ENCODE measurements at places on chromosomes 1 and 21.

- H3K27ac ChIP-seq, result no peak overlapping the region
- H3K27me3 ChIP-seq, result peaks cover 56% of the 10 kb centered on the region
- DNase-seq, result no peak
- no peak overlapping the region for H3K4me3 ChIP-seq
- H3K4me1 ChIP-seq, result no peaks in the 10 kb centered on the region
- H3K36me3 ChIP-seq, result no peaks in the 10 kb centered on the region
Observed at GRCh38 chr1:165137551-165138316, 218.8 kb downstream of the LMX1A start.

- no peaks in the 10 kb centered on the region for H3K36me3 ChIP-seq
- H3K27me3 ChIP-seq, result no peaks in the 10 kb centered on the region
- DNase-seq, result no peak
- H3K4me3 ChIP-seq, result no peak overlapping the region
- H3K27ac ChIP-seq, result no peak overlapping the region
Observed at GRCh38 chr1:109802901-109803561, 39.3 kb upstream of the EPS8L3 start.

GRCh38 chr1:204271970-204272369 lies 58.2 kb upstream of the GOLT1A start:
- no peaks in the 10 kb centered on the region for H3K36me3 ChIP-seq
- no peaks in the 10 kb centered on the region for H3K27me3 ChIP-seq
- H3K4me3 ChIP-seq, result no peak overlapping the region
- DNase-seq, result no peak
- no peak overlapping the region for H3K27ac ChIP-seq

DNA sequence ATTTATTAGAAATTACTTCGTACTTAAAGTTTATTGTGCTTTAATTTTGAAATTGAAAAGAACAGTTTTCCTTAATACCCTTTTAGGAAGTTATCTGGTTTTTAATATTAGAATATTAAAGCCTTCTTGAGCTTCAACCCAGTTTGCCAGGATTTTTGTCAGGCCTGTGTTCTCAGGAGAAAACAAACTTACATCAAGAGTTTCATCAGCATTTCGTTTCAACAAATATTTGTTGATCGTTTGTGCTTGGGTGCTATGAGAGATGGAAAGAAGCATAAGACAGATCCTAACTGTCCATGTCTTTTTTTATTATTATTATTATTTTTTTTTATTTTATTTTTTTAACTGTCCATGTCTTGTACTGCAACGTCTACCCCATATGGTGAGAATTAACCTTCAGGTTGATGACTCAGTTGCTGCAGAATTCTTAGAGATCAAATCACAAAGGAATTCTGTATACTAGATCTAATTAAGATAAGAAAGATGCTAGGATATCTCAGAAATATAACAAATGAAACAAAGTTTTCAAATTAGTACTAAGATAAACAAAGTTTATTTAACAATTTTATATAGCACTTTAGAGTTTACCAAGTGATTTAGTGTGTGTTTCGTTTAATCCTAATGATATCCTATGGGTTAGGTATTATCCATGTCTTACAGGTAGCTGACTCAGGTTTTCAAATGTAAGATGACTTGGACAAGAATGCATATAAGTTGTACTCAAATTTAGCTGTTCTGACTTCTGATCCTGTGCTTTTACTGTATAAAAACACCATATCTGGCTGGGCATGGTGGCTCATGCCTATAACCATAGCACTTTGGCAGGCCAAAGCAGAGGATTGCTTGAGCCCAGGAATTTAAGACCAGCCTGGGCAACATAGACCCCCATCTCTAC lies 14.3 kb downstream of the FBXO28 start:
- no peaks in the 10 kb centered on the region for H3K27me3 ChIP-seq
- H3K4me1 ChIP-seq, result no peaks in the 10 kb centered on the region
- no peak for DNase-seq
- no peak overlapping the region for H3K27ac ChIP-seq
- no peak overlapping the region for H3K4me3 ChIP-seq
- peaks cover 30% of the 10 kb centered on the region for H3K36me3 ChIP-seq

- no peak overlapping the region for H3K27ac ChIP-seq
- H3K36me3 ChIP-seq, result peaks cover 27% of the 10 kb centered on the region
- H3K4me3 ChIP-seq, result no peak overlapping the region
- DNase-seq, result no peak
- no peaks in the 10 kb centered on the region for H3K4me1 ChIP-seq
- no peaks in the 10 kb centered on the region for H3K27me3 ChIP-seq
Observed at GRCh38 chr1:15718199-15718601, 17.9 kb upstream of the SLC25A34 start.

DNA sequence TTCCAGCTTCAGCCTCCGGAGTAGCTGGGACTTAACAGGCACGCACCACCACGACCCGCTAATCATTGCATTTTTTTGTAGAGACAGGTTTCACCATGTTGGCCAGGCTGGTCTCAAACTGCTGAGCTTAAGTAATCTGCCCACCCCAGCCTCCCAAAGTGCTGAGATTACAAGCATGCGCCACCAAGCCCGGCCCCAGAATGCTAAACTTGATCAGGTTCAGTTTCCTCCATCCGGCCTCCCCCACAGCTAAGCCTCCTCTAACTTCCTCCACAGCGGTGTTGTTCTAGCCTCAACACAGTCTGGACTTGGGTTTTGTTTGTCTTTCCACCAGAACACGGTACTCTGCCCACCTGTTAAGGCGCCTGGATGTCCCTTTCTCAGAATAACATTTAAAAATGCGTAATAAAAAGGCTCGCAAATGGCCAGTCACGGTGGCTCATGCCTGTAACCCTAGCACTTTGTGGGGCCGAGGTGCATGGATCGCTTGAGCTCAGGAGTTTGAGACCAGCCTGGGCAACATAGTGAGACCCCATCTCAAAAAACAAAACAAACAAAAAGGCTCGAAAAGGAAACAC lies 2.4 kb downstream of the PARP1 start:
- H3K36me3 ChIP-seq, result peaks cover 21% of the 10 kb centered on the region
- no peak for DNase-seq
- H3K27ac ChIP-seq, result no peak overlapping the region
- no peak overlapping the region for H3K4me3 ChIP-seq
- H3K4me1 ChIP-seq, result peaks cover 40% of the 10 kb centered on the region

DNA sequence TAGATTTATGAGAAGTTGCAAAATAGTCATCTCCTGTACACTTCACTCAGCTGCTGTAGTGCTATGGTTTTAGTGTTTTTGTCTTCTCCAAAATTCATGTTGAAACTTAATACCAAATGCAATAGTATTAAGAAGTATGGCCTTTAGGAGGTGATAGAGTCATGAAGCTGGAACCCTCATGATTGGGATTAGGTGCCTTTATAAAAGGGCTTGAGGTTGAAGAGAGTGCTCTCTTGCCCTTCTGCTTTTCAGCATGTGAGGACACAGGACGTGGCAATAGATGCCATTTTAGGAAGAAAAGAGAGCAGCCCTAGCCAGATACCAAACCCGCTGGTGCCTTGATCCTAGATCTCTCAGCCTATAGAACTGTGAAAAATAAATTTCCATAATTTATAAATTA lies 87.6 kb downstream of the CTH start:
- no peak for DNase-seq
- no peak overlapping the region for H3K4me3 ChIP-seq
- H3K36me3 ChIP-seq, result no peaks in the 10 kb centered on the region
- no peaks in the 10 kb centered on the region for H3K27me3 ChIP-seq
- H3K4me1 ChIP-seq, result no peaks in the 10 kb centered on the region

GRCh38 chr1:39852214-39852791 lies 31.0 kb downstream of the TRIT1 start:
- H3K4me3 ChIP-seq, result no peak overlapping the region
- H3K27me3 ChIP-seq, result no peaks in the 10 kb centered on the region
- H3K27ac ChIP-seq, result no peak overlapping the region
- H3K36me3 ChIP-seq, result peaks cover 65% of the 10 kb centered on the region

DNA sequence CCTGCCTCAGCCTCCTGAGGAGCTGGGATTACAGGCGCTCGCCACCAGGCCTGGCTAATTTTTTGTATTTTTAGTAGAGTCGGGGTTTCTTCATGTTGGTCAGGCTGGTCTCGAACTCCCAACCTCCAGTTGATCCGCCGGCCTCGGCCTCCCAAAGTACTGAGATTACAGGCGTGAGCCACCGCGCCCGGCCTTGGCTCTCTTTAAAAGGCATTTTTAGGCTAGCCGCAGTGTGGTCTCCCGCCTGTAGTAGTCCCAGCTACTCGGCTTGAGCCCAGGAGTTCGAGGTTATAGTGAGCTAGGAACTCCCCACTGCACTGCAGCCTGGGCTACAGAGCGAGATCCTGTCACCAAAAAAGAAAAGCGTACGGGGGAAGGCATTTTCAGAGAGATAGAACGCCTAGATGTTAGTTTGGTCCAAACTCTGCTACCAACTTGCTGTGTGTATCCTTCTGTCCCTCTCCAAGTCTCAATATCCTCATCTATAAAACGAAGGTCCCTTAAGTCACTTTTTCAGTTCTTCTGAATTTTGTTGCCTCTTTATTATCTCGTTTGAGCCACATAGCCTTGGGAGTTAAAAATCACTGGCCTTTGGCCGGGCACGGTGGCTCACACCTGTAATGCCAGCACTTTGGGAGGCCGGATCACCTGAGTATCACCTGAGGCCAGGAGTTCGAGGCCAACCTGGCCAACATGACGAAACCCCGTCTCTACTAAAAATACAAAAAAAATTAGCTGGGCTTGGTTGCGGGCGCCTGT lies 734 bp downstream of the MED18 start:
- H3K36me3 ChIP-seq, result peaks cover 25% of the 10 kb centered on the region
- H3K4me3 ChIP-seq, result peak overlapping the region; percentile 67
- H3K27me3 ChIP-seq, result no peaks in the 10 kb centered on the region

GRCh38 chr1:116911188-116911553 lies 1.5 kb downstream of the PTGFRN start:
- no peak for DNase-seq
- no peak overlapping the region for H3K27ac ChIP-seq
- no peaks in the 10 kb centered on the region for H3K27me3 ChIP-seq
- H3K36me3 ChIP-seq, result no peaks in the 10 kb centered on the region
- H3K4me3 ChIP-seq, result peak overlapping the region; percentile 62

DNA sequence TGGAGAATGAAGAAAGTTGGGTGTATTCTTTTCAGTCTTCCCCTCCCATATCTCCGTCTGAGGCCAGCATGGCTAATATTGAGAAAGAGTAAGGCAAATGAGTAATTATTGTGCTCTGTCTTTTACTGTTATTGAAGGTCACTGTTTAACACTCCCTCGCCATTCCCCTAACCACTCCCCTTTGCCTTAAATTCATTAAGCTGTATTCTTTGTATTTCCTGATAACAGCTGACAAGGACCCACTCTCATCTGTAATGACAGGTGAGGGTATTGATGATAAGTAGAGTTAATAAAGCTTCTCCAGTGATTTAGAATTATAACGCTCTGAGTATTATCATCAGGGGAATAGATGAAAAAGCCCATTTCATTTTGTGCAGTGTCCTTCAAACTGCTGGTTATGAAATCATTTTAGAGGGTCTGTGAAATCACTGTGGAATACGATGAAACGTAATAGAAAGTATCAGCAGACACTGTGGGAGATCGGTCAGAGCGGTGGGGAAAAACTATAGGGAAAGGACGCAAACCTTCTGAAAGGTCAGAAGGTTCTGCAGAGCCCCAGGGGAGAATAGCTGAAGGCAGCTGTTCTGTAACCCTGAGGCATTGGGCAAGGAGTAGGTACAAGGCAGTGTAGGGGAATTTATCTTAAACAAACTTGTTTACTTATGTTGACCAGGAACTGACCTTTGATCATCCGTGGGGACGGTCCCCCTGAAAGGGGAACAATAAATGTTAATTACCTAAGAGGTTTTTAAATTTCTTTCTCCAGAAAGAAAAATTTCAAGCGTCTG lies 46.3 kb upstream of the CACYBP start:
- no peaks in the 10 kb centered on the region for H3K36me3 ChIP-seq
- H3K27ac ChIP-seq, result no peak overlapping the region
- DNase-seq, result no peak
- H3K4me3 ChIP-seq, result no peak overlapping the region
- H3K27me3 ChIP-seq, result no peaks in the 10 kb centered on the region

DNA sequence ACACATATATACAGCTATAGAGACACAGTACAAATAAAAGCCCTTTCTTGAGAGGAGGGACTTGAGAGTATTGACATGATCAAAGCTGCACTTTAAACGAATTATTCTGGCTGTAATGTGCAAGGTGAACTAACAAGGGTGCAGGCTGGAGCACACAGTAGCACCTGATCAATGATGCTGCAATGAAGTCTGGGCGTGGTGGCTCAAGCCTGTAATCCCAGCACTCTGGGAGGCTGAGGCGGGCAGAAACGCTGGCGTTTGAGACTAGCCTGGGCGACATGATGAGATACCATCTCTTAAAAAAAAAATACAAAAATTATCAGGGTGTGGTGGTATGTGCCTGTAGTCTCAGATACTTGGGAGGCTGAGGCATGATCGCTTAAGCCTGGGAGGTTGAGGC lies 14.1 kb upstream of the CTH start:
- DNase-seq, result no peak
- no peaks in the 10 kb centered on the region for H3K27me3 ChIP-seq
- H3K36me3 ChIP-seq, result no peaks in the 10 kb centered on the region
- H3K4me1 ChIP-seq, result no peaks in the 10 kb centered on the region

DNA sequence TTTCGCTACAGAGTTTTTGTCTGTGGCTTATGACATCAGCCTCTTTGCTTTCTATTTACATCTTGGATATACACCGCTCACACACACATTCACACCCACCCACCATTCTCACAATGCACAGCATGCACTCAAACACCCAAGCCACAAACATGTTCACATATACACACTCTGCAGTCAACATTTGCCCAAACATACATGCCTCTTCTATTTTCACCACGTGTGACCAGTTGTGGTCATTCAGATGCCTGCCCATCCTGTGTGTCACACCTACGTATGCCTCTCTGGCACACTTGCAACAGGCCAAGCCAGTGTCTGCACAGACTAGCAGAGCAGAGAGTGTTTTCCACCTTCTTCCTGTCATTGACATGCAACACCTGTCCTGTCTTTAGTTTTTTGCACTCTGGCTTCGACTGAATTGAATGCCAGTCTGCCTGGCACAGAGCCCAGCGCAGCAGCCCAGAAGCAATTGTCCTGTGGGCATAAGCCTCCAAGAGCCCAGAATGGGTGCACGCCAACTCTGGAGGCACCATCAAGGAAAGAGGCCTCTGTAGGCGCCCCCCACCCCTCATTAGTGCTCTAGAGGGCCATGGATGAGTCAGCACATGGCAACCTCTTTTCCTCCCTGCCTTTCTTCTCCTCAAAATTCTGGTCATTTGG lies 37.7 kb upstream of the LRRN2 start:
- H3K27ac ChIP-seq, result no peak overlapping the region
- no peak overlapping the region for H3K4me3 ChIP-seq
- no peak for DNase-seq
- H3K36me3 ChIP-seq, result no peaks in the 10 kb centered on the region

- no peak overlapping the region for H3K4me3 ChIP-seq
- no peaks in the 10 kb centered on the region for H3K36me3 ChIP-seq
- H3K4me1 ChIP-seq, result peaks cover 5% of the 10 kb centered on the region
Observed at GRCh38 chr1:89665941-89666340, 33.0 kb downstream of the LRRC8C start.

DNA sequence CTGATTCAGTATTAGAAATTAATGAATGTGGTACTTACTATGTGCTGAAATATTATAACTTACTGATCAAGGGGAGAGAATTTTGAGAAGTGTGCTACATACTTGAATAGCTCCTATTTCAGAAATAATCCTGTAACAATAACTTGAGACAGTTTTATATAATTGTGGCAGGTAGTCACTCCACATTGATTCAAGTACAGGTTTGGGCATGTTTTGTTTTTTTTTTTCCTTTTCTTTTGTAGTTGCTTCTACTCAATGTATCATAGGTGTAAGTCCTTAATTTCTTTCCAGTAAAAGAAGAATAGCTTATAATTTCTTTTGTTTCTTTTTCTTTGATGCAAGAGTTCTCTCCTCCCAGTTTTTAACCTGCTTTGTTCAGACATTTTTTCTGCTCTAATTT lies 86.1 kb upstream of the ADGRL2 start:
- no peak overlapping the region for H3K27ac ChIP-seq
- H3K27me3 ChIP-seq, result no peaks in the 10 kb centered on the region
- H3K4me3 ChIP-seq, result no peak overlapping the region
- no peak for DNase-seq
- H3K4me1 ChIP-seq, result peaks cover 13% of the 10 kb centered on the region

Data from A673 (cell line).